ENCODE measurements at places on chromosomes 7 and 10.

DNA sequence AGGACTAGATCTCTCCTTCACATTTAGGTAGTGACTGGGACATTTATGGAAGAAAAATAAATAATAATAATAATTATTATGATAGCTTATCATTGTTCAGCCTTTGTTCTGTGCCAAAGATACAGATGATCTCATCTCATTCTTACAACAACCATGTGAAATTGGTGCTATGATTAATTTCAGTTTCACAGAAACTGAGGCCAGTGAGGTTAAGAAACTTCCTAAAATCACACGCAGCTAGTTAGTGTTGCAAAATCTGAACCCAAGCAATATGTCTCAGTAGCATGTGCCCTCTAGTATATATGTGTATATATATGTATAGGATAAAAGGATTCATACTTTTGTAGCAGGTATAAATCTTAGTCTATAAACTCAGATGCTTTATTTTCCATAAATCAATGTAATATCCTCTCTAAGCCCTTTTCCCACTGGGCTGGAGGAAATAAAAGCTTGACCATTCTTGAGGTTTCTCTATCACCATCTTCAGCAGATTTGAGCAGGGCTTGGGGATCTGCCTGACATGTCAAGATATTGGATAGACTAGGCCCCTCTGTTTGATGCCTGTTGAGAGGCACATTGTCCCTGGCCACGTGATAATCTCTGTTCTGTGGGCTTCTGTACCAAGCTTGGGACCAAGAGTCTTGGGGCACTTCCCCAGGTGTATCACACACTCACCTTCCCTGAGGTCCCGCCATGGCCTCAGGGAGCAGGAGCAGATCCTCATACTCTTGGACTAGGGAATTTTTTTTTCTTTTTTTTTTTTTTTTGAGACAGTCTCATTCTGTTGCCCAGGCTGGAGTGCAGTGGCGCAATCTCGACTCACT, 172.6 kb upstream of the NRP1 start:
- no peak for DNase-seq

- DNase-seq: no peak
These were observed 93.7 kb upstream of the STK17A start for GRCh38 chr7:43489257-43489656.

GRCh38 chr7:16558761-16559302, 32.2 kb downstream of the LRRC72 start:
- DNase-seq: no peak

DNA sequence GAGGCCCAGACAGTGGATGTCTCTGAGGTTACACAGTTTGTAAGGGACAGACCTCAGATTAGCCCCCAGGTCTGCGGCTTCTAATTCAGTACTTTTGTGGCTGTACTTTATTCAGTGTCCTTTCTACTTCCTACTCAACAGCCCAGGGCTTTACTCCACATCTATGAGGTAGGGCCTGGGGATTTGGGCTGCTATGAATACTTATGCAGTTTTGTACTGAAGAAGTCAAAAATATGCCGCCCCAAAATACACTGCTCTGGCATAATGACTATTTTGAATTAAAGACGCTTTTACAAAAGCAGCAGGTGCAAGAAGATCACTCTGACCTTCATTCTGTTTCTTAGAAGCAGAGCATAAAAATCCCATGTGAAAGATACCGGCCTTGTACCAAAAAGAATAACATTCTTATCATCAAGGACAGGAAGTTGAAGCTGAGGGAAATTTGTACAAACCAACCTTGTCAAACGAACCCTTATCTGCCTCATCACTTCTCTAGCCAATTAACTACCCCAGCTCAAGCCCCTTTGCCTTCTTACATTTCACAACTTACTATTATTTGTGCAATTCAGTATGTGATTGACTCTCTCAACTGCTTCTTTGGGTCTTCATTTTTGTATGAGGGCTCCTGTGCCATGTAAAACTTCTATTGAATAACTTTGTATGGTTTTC, 26.1 kb upstream of the TRUB1 start:
- DNase-seq: no peak

DNA sequence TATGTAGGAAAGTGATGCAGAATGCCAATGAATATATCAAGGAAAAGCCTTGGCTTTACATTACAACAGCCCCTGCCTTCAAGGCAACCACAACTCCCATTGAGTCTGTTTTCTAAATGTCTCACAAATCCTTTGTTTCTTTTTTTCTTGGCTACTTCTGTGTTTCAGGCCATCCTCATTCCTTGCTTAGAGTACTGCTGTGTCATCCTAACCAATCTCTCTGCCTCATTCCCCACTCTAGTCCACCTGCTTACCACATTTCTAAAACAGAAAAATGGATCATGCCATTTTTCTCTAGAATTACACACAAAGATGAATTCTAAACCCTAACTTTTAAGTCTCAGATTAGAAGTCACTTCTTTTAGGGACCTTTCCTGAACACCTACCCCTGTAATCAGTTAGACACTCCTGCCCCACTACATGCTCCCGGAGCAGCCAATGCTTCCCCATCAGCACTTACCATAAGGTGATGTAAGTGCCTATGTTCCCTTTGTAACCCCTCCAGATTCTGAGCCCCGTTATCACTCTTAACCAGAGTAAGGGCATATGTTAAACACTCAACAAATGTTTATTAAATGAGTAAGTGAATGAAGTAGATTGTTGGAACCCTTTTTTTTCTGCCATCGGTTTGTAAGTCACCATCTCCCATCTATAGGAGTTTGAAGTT, 2.8 kb downstream of the BORCS7 start:
- DNase-seq: no peak

GRCh38 chr7:121954803-121955202, 81.8 kb downstream of the PTPRZ1 start:
- DNase-seq: no peak

DNA sequence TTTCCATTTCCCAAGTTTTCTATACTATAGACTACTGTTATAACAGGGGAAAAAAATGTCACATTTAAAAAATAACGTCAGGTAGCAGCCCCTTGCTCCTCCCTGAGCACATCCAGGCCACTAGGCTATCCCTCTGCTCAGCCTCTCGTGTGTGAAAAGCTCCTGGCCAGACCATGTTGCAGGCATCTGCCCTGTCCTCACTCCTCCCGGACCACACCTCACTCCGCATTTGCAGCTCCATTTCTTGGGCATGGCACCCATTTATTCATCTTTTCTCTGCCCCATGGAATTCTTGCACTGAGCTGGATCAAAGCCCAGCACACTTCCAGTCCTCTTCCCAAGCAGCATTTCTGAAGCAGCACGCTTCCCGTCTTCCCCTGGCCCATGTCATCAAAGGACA, 1.4 kb upstream of the GDF2 start:
- no peak for DNase-seq

- no peak for DNase-seq
These were observed 244.5 kb downstream of the KIAA1217 start for GRCh38 chr10:24453404-24453830.

GRCh38 chr10:86945361-86946212, 11.8 kb downstream of the MMRN2 start:
- DNase-seq: no peak

- no peak for DNase-seq
These were observed 58.5 kb downstream of the MICU1 start for GRCh38 chr10:72567421-72567820.

- DNase-seq: no peak
These were observed 21.3 kb upstream of the ZMIZ2 start for GRCh38 chr7:44727158-44727936.

DNA sequence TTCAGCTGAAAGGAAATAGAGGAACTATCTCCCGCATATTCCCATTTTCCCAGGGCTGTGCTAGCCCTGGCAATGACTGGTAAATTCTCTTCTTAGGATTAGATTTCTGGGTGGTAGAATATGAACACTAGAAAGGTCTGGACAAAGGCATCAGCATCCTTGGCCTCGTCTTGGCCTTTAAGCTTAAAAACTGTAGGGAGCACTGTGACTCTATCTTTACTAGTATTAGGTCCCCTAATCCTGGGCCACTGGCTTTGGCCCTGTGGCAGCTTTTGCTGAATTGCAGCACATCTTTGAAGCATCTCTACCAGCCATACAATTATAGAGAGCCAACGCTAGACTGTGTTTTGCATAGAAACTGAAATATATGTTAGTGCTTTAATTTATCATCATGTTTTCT, 41.5 kb upstream of the EBLN1 start:
- peak; percentile 33 for DNase-seq

DNA sequence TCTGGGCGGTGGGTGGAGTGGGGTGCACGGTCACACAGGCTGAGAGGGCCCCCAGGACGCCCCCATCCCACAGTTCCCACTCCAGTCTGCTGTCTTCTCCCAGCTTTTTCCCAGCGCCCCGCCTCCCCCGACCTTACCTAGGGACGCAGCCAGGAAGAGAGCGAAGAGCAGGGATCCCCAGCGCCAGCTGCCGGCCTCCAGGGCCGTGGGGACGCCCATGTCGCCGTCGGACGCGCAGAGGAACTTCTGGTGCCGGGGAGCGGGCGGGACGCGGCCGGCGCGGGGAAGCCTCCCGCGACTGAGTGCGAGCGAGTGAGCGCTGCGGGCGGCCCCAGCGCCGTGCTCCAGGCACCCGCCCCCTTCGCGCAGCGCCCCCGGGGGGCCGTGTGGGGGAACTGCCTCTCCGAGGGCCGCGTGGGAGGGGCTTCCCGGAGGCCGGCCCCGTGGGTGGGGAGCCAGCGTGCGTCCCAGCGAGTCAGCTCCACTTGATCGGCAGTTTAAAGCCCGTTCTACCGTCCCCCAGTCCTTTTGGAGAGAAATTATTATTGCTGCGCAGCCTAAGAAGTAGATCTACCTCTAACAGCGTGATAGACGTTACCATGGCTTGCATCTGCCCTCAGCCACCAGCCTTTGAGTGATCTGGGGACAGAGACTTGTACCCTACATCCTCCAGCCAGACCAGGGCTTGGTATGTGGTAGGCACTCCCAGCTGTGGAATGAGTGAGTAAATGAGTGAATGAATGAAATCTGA, at the start of gene VSIR:
VSIR (minus strand) TSS at position 300 of the 751 bp plus-strand sequence; CDS start at position 219, 81 bp downstream.
- peak; percentile 97 for DNase-seq

- no peak for DNase-seq
These were observed 137.4 kb upstream of the SEMA3D start for GRCh38 chr7:85324145-85324799.

- no peak for DNase-seq
These were observed 134.8 kb upstream of the GDF10 start for GRCh38 chr10:47165168-47165710.

DNA sequence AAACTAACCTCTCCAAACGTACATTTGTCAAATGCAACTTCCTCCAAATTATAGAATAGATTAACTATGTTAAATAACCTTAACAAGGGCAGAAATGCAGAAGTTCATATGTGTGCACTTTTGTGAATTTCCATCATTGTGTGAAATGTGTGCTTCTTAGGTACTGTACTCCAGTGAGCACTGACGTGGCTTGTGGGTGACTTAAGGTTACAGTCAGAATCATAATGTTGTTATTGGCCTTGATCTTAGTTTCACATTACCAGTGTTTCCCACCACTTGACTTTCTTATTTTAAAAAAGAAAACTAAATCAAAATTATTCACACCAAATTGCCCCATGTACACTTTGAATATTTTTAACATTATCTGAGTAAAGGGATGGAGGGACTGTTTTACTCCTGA, 155.1 kb upstream of the FZD8 start:
- no peak for DNase-seq

- DNase-seq: peak; percentile 49
These were observed 11.4 kb downstream of the ATG9B start for GRCh38 chr7:151012911-151013347.

- peak; percentile 55 for DNase-seq
These were observed 8.0 kb downstream of the IKZF1 start for GRCh38 chr7:50312250-50313162.

GRCh38 chr10:127314797-127315196, 118.4 kb upstream of the INSYN2A start:
- no peak for DNase-seq

DNA sequence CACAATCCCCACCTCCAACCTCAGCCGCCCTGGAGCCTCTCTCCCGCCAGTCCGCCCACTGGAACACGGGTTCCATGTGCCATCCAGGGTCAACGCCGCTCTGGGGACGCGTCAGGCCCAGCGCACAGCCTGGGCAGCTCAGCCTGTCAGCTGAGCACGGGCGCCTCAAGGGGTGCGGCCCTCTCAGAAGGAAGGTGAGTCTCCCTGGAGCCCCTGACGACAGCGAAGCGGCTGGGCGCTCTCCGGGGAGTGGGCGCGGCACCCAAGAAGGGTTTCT, 1.2 kb upstream of the SLC18A3 start:
- no peak for DNase-seq

- no peak for DNase-seq
These were observed 116.5 kb upstream of the HDAC9 start for GRCh38 chr7:18378989-18379605.

DNA sequence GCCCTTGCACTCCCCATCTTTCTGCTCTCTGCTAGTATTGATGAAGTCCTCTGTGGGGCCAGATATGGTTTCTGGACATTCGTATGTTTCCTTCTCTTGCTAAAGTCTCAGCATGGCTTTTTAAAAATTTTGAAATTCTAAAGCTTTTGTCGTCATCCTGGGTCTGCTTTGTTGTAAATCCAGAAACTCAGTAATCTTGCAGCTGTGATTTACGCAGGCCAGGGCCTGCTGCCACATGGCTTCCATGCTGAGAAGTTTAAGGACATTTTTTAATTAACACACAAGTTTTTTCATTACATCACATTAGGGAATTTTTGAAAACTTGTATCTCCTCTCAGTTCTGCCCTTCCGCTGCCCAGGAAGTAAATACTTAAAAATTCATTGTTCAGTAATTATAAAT, 686.1 kb upstream of the IGFBP3 start:
- no peak for DNase-seq

- DNase-seq: no peak
These were observed 330.4 kb upstream of the SEMA3A start for GRCh38 chr7:84524714-84525694.

DNA sequence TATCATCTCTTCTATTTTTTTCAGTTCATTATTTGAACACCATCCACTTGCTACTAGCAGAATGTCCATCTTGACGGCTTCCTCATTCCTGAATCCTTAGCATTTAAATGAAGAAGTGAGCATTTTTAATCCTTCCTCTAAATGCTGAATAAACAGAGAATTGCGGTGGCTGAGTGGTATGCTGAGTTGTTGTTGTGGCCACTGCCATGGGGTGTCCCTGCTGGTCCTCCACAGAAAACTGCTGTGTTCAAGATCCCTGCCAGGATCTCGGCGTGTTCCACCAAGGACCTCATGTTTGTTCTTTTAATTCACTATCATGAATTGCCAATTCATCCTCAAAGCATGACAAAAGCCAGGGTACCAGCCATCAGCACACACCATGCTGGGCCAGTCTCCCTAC, 48.9 kb upstream of the HABP2 start:
- DNase-seq: no peak

DNA sequence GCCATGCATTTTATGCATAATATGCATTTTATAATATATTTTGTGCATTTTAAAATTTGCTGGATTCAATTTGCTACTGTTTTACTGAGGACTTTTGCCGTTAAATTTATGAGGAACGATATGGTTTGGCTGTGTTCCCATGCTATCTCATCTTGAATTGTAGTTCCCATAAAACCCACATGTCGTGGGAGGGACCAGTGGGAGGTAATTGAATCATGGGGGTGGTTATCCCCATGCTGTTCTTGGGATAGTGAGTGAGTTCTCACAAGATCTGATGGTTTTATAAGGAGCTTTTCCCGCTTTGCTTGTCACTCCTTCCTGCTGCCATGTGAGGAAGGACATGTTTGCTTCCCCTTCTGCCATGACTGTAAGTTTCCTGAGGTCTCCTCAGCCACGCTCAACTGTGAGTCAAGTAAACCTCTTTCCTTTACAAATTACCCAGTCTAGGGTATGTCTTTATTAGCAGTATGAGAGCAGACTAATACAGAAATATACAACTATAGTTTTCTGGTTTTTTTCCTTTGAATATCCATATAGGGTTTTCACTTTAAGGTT, 201.4 kb upstream of the SH2B2 start:
- no peak for DNase-seq
